Esophagus mucosa (tissue), 1 donor: ENCODE measurements at places on chromosomes 7 and 10.

DNA sequence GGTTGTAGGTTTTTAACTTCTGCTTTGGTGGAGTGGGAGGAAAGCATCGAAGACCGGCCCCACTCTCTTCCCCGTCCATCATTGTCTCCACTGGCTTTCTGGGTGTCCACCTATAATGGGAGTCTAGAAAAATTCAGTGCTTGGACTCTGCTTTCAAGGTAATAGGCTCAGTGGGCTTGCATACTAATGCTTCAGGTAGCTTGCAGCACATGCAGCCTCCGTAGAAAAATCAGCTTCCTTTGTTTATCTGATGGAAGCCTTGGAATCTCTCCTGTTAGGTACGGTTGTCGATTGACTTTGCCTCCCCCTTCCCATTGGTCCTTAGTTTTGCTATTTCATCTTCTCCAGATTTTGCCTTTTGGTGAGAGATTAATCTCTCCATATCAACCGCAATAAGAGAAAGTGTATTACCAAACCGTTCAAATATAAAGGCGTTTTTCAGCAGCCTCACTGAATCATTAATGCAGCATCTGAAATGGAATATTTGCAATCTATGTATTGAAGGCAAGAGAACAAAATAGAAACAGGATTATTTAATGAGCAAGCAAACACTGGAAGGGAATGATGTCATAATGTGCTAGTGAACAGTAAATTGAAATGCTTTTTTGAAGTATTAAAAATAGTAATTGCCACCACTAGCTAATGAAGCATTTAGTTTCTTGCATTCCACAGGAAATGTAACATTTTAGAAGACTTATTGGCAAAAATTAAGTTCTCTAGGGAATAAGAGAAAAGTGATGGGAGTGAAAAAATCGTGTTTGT is 944 bp downstream of the AVL9 start:
- no peak for ATAC-seq

- ATAC-seq, result no peak
Observed at GRCh38 chr10:95881316-95881715, 26.5 kb upstream of the CC2D2B start.

DNA sequence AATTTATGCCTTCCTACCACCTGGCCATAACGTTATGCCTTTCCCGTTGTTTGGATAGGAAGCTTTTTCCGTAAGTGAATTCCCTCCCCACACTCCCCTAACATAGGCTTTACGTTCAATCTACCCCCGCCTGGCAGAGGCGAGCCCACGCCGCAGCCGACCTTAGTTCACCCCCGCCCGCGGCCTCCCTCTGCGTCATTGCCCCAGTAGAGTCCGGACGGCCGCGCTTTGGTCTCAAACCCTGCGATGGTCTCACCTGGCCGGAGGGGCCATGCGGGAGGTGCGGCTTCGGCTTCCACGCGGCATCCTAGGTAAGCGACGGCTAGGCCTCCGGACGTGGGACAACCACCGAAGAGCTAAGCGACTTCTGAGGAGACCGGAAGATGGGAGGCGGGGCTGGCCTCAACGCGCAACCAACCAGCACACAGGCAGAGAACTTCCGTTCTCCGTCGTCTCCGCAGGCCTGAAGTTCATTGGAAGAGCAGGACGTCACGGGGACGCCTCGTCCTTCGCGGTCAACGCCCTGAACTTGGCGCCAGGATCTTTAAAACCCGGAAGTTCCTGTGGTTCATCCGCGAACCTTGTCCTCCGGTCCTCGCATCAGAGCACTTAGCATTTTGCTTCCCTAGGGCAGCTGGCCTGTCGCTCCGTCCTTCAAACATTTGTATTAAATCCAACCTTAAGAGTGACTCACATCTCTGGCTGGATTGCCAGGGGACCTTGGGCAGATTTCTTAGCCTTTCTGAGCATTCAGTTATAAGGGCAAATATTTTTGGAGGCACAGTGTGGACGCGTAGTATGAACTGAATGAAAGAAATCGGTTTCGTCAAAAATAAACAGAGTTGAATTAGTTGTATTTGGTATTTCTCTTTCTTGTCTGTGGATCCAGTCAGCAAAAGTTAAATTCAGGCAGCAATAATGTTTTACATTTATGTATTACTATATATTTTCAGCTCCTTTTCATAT is at the start of gene CHCHD2:
Gene CHCHD2, minus strand, starts transcription at position 369 of the 966 bp plus-strand sequence. Its CDS starts 63 bp downstream, at position 306.
- ATAC-seq, result peak; percentile 100

- ATAC-seq, result no peak
Observed at GRCh38 chr7:64774204-64774842, 19.9 kb upstream of the ZNF138 start.

- no peak for ATAC-seq
Observed at GRCh38 chr7:27364344-27364758, 121.7 kb downstream of the EVX1 start.

GRCh38 chr7:610141-610530 is 90.5 kb upstream of the PDGFA start:
- no peak for ATAC-seq

- no peak for ATAC-seq
Observed at GRCh38 chr7:41238851-41239331, 464.0 kb downstream of the INHBA start.

GRCh38 chr7:155509725-155510551 is 36.4 kb downstream of the CNPY1 start:
- no peak for ATAC-seq

- no peak for ATAC-seq
Observed at GRCh38 chr7:5594616-5595544, 171.2 kb upstream of the TNRC18 start.

- no peak for ATAC-seq
Observed at GRCh38 chr10:30437031-30437841, 3.3 kb downstream of the MAP3K8 start.

DNA sequence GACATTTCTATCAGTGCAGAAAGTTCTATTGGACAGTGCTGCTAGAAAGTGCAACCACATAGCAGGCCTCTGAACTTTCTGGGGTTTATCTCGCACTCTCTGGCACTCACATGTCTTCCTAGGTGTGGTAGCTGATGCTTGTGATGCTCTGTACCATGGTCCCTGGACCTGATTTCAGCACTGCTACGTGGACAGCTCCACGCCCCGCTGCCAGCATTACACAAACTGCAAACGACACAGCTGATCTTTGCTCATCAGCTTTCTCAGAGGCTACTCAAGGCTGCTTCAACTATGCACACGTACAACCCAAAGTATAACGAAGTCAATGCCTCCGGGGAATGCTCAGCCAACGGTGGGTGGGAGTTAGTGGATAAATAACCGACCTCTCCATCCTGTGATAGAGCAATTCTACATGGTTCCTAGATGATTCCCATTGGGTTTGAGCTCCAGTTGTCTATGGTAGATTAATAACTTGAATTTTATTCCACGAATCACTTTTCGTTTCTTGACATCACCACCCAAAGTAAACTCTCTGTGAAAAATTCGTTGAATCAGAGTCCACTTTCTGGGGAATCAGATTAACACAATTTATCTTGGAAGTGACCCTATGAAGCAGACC is 302.5 kb downstream of the ACTR3B start:
- no peak for ATAC-seq

GRCh38 chr7:30463405-30464145 is 15.0 kb downstream of the NOD1 start:
- ATAC-seq, result no peak

DNA sequence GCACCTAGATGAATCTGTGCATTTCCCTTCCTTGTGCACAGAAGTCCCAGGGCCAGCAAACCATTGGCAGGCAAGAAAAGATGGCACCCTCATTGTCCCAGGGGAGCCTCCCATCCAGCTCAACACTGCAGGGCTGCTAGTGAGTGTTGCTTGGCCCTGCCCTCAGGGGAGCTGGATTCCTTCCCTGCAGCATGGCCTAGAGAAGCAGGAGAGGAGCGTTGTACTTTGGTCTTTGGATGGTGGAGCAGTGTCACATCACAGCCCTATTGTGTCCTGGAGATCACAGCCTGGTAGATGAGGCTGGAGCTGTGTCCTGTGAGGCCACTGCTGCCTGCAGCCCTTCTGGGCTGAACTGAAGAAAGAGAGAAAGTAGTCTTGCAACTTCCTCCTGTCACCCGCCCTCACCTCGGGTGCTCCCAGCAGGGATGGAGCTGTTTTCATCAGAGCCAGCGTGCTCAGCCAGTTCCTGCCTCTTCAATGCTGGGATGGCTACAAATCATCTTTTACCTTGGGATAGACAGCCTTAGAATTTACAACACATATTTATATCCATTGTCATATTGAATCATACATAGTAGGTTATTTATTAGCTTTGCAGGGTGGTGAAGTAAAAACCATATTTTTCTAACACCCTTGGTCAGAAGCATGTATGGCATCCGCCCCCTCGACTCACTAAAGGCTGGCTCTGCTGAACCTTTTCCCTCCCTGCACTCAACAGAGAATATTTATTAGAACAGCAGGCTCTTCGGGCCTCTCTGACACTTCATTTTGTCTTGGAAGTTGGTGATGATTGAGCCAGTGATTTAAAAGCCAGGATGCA is 43.1 kb upstream of the FAM180A start:
- ATAC-seq, result peak; percentile 36

GRCh38 chr7:99201027-99201426 is 6.9 kb downstream of the KPNA7 start:
- ATAC-seq, result peak; percentile 99

- ATAC-seq, result no peak
Observed at GRCh38 chr7:57256637-57257375, 124.6 kb upstream of the ZNF479 start.

GRCh38 chr7:23349484-23350157 is 50.5 kb downstream of the MALSU1 start:
- peak; percentile 19 for ATAC-seq

- no peak for ATAC-seq
Observed at GRCh38 chr10:28798428-28798955, 121.2 kb downstream of the BAMBI start.

- no peak for ATAC-seq
Observed at GRCh38 chr10:111277661-111278060, 200.8 kb downstream of the ADRA2A start.

DNA sequence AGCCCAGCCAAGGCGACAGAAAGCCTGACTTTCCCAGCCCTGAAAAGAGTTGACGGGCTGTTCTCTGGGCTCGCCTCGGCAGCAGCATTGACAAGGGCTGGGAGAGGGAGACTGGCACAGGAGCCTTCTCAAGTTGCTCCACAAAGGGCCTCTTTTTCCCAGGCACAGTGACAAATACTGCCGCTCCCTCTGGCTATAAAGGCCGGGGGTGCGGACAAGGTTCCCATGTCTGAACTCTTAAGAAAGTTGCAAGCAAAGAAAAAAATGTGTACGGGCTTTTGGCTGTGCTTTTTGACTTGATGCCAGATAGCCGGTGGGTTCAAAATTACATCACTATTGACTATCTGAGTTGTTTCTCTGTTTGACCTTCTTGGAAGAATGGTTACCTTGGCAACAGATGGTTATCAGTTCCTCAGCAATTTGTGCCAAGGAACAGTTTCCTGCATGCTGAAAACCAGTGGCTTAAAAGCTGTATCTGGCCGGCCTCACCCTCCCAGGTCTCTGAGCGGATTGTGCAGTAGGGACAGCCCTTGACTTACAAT is 115.9 kb upstream of the EEPD1 start:
- ATAC-seq, result peak; percentile 65

DNA sequence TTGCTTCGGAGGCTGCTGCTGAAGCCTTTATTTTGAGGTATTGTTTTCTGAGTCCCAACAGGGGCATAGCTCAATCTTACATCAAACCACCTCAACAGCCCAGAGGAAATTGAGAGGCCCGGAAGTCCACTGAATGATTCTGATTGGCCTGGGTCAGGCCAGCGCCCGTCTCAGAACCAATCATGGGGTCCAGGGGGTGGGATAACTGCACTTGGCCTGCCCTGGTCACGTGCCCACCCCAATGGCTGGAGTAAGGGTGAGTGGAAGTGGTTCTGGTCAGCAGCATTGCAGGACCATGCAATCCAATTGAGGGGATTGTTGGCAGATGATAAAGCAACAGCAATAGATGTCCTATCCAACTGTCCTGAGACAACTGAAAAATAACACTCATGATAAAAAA is 190.6 kb downstream of the HERPUD2 start:
- ATAC-seq, result no peak

DNA sequence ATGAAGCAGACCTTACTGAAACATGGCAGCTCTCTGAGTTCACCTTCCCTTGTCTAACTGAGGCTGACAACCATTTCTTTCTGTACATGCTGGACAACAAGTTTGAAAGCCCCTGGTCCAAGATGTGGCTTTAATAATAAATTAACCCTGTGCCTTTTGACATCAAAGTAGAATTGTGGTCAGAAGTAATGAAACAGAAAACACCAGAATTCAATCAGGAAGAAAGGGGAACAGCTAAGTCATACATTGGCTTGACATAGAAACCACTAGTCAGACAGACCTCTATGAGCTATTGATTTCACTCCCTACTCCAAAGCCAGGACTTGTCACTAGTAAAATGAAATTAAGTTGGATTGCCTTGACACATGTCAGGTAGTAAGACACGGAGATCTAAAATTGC is 175.2 kb upstream of the ASAH2 start:
- ATAC-seq, result no peak

DNA sequence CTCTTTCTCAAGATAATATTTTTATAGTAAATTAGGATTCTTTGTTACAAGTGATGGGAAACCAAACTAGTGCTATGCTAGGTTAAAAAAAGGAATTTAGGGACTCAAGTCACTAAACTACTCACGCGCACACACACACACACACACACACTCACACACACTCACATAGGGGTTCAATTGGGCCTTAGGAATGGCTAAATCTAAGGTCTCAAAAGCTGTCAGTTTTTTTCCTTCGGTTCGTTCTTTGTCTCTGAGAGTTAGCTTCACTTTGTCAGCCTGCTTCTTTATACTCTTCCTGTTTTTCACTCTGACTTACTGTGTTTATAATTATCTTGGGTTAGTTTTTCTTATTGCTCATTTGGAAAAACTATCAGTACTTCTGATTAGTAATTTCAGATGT is 138.9 kb downstream of the ADK start:
- ATAC-seq, result no peak

DNA sequence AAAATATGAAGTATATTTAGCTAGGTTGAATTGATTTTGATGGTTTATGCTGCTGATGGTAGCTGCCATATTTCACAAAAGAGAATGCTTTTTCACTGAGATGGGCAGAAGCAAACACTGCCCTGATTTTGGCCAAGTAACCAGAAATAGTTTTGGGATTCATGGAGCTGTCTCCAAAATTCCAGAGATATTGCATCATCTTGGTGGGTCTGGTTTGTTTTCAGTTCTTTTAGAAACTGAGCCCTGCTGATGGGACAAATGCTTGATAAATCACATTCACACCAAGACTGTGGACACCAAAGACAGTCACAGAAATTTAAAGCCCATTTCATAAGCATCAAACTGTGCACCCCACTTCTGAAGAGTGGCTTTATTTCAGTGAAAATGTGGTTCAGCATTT is 140.5 kb downstream of the BICC1 start:
- no peak for ATAC-seq

DNA sequence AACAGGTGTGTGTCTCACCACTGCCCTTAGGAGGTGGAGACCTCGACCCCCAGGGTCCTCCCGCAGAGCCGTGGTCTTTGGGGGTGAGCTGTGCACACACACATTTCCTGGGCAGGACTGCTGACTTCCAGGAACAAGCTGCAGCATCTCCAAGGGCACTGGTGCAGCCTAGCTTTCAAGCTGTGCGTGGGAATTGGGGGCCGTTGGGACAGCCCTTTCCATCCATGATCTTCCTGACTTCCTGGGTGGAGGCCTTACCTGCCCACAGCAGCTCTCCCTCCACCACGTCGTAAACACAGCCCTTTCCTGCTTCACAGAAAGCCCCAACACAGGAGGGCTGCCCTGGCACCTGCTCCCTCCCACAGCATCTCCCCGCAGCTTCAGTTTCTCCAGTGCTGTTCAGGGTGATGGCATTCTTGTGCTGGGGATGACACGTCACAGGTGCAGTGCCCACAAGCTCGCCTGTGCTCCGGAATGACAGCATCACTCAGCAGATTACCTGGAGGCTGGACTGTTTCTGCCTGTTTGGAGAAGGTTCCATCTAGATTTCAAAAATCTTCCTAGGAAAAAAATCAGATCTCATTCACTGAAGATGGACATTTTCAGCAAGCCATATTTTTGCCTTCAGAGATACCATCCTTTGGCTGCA is 208.0 kb upstream of the PPP2R2D start:
- no peak for ATAC-seq
